Activated B cell treated with CpG ODN at 0.5 μM for 24 hours (primary cell): ENCODE measurements at places on chromosomes 13 and 19.

GRCh38 chr13:36917311-36917710 lies 2.7 kb downstream of the SMAD9 start:
- DNase-seq, result no peak

DNA sequence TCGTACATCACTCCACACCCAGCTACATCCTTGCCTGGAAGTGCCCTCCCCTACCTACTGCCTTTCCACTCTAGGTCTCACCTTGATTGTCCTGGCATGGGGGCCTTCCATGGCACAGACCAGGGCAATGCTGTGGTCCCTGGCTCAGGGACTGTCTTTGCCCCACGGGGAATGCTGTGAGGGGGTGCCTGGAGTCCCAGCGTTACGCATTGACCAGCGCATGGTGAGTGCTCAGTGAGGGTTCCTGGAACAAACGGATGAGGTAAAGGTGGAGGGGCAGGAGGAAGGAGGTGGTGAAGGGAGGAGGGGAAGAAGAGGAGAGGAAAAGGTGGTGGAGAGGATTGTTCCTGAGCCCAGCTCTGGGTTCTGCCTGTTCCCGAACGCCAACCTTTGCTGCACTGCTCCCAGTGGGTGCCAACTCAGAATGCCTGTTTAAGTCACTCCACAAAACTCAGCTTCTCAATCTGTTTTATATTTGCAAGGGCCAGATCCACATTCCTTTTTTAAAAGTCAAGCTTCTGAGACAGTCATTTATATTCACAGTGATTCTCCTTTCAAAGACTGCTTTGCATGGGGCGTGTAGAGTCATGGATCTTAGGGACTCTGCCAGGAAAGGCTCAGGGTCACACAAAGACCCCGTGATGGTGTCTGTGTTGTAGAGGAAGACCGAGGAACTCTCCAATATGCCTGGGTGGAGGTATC lies 40.8 kb downstream of the CHST8 start:
- DNase-seq, result no peak

GRCh38 chr13:102286326-102286725 lies 115.5 kb downstream of the FGF14 start:
- DNase-seq, result no peak

DNA sequence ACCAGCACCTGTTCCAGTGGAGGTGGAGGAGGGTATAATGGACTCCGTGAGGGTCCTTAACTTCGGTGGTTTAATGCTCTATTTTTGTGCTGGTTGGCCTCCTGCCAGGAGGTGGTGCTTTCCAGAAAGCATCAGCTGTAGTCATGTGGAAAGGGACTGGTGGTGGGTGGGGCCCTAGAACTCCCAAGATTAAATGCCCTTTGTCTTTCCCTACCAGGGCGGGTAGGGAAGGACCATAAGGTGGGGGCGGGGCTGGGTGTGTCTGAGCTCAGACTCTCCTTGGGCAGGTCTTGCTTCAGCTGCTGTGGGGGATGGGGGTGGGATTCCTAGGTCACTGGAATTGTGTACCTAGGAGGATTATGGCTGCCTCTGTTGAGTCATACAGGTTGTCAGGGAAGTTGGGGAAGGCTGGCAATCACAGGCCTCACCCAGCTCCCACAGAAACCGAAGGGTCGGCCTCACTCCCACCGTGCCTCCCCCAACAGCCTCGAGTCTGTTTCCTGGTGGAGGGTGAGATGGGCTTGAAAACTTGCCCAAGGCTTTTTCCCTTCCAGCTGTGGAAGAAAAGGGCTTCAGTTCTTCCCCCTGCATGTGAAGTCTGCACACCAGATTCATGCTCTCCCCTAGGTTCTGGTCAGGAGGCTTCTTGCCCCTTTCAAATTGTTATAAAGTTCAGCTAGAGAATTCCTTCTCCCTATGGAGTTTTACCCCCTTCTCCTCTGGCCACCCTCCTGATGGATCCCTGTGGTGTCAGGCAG lies 60.3 kb upstream of the CLDN10 start:
- no peak for DNase-seq

- DNase-seq, result no peak
Measured at GRCh38 chr19:30602661-30603350, 230.6 kb downstream of the ZNF536 start.

- DNase-seq, result no peak
Measured at GRCh38 chr19:2060884-2061494, 9.9 kb upstream of the MKNK2 start.

DNA sequence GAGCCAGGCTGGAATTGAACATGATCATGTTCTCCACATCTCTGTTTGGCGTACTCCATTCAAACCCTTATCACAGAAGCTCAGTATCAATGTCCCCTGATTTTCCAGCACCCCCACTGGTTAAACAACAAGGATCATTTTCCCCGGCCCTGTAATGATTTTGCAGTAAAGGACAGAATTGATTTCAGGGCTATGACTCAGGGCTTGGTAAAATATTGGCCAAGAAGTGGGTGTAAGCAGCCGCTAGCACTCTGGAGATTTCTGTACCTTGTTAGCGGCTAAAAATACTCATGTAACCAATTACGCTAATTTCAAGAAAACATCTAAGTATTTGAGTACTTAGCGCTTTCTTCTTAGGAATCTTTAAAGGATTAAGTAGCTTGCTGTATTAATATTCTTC lies 69.5 kb upstream of the FNDC3A start:
- DNase-seq, result no peak

- no peak for DNase-seq
Measured at GRCh38 chr13:97249093-97249795, 27.1 kb downstream of the MBNL2 start.

GRCh38 chr13:42277618-42278276 lies 5.8 kb downstream of the AKAP11 start:
- no peak for DNase-seq

GRCh38 chr19:42121656-42122069 lies 10.6 kb downstream of the POU2F2 start:
- DNase-seq, result peak; percentile 85

- no peak for DNase-seq
Measured at GRCh38 chr19:7986321-7987113, 18.9 kb downstream of the ELAVL1 start.

DNA sequence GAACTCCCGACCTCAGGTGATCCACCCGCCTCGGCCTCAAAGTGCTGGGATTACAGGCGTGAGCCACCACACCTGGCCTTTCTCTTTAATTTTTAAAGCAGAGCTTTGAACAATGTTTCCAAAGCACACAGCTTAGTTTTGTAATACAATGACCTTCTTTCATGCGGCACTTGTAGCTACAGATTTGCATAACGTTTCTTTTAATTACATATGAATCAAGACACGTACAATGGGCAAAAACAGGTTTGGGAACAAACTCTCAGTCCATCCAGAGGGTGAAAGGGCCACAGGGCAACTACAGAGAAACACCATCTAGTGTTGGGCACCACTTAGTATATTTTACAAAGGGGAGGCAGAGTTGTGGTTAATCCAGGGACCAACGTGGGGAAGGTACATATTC lies 19.0 kb upstream of the S1PR4 start:
- DNase-seq, result no peak

DNA sequence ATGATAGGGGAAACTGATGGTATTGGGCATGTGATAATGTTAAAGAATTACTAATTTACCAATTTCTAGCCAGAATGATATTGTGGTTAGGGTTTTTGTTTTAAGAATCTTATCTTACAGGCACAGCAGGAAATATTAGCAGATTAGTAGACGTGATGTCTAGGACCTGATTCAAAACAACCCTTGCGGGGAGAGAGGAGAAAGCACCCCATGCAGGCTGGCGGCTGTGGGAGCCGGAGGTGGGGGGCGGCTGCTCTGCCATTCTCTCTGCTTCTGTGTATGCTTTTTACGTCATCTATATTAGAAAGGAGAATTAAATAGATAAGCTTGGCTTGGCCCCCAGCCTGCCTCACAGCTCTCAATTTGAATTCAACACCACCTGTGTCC lies 41.5 kb downstream of the MLLT1 start:
- no peak for DNase-seq

GRCh38 chr13:24636776-24637175 lies 43.4 kb upstream of the ATP12A start:
- DNase-seq, result no peak

DNA sequence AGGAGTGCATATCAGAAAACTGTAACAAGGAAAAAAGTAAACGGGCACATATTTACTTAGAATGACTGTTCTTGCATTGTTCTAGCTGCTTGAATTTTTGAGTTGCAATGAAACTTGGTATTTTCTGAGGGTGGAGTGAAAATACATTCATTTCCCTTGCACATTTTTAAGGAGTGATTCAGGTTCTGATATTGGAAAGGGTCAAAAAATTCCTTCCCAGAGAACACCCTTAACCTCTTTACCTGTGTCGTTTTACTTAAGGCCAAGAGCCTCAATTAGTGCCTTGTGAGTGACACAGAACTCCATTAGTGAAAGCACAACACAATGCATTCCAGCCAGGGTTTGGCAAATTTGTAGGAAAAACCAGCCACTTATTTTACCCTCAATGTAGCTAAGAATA lies 2.3 kb downstream of the ITGBL1 start:
- no peak for DNase-seq

DNA sequence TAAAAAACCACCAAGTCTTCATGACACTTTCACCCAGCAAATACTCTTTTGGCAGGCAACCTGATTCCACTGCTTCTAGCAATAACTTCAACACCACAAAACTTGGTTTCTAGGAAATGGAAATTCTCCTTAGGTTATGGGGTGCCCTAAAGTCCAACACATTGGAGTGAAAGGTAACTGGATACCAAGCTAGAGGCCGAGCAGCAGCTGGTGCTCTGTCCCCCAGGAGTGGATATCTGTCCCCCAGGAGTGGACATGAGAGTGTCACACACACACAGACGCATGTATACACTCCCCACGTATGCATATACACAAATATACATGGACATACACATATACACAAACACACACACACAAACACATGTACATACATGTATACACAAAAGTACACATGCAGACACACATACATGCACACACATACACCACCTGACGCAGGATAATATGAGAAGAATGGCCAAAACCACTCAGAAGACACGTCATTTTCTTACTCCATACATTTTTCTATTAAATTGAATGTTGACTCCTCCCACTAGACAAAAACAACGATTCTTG lies 50.8 kb downstream of the RFX2 start:
- no peak for DNase-seq

DNA sequence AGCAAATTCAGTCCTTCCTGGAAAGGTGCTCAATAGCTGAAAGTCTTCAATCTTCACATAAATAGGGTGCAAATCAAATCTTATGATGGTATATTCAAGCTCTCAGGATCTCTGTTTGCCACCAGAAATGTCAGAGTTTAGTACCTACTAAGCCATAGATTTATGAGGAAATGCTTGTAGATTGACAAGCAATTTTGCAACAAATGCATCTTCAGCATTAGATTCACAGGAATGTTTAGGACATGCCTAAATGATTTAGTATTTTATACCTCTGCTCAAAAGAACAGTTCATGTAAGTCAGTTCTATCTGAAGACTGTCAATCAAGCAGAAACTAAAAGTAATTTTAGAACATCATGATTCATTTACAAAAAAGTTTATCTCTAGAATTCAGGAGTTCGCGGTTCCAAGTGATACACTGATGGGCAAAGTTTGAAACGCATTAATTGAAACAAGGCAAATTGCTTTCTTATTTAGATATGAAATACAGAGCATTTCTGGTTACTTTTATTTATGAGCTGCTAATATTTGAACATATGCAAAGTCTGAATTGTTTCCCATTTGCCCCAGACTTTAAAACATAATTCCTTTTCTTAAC lies 65.7 kb downstream of the DACH1 start:
- no peak for DNase-seq

DNA sequence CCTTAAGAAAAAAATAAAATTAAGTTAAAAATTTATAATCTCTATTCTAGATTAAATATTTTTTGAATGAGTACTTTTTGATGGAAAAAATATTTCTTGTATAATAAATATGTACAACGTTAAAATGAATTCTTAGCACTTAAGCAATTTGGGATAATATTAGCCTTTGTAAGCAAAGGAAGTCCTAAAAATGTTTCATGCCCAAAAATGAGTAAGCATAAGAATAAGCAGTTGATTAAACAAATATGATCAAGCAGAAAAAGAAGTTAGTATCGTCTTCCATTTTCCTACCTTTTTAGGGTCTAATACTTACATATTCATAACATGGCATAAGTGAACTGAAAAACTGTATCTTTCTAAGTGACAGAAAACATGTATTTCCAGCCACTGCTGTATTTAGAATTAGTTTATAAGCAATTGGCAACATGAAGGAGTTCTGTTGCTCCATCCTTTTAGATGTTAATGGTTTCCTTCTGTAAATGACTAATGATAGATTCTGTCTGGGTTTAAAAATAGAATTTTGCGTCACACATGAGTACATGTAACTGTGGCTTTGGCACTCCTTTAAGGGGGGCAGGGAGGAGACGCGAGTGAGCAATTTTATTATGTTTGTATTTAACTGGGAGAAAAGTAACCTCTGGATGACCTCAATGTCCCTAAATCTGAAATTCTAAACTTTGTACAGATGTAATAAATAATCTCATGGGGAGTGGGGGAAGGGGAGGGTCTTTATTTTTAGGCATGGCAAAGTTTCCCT lies 237.4 kb downstream of the RGCC start:
- DNase-seq, result no peak

GRCh38 chr19:43132696-43133095 lies 50.2 kb upstream of the PSG2 start:
- no peak for DNase-seq

DNA sequence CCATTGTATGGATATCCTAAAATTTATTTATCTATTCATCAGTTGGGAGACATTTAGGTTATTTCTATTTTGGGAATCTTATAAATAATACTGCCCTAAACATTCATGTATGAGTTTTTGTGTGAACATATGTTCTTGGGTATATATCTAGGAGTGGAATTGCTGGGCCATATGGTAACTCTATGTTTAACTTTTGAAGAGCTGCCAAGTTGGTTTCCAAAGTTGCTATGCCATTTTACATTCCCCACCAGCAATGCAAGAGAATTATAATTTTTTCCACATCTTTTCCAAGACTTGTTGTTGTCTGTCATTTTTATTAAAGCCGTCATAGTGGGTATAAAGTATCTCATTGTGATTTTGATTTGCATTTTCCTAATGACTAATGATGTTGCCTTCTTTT lies 48.2 kb upstream of the CALM3 start:
- DNase-seq, result no peak

GRCh38 chr13:106520251-106521054 lies 15.0 kb downstream of the EFNB2 start:
- no peak for DNase-seq

DNA sequence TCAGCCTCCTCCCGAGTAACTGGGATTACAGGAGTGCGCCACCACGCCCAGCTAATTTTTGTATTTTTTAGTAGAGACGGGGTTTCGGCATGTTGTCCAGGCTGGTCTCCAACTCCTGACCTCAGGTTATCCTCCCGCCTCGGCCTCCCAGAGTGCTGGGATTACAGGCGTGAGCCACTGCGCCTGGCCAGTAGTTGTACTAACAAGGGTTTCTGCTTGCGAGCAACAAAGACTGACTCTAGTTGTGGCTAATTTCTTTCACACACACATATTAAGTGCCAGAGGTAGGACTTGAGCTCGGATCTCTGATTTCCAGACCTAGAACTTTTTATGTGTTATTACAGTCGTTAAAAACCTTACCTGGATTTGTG lies 635 bp upstream of the PCCA start:
- DNase-seq, result no peak
